Glomerular endothelial cell (primary cell): ENCODE measurements at places on chromosomes 13 and 19.
A peak's percentile ranks its signal among the peaks of the same experiment; 100 is the strongest.

GRCh38 chr13:105660561-105660960 lies 874.9 kb downstream of the EFNB2 start:
- no peak for DNase-seq

DNA sequence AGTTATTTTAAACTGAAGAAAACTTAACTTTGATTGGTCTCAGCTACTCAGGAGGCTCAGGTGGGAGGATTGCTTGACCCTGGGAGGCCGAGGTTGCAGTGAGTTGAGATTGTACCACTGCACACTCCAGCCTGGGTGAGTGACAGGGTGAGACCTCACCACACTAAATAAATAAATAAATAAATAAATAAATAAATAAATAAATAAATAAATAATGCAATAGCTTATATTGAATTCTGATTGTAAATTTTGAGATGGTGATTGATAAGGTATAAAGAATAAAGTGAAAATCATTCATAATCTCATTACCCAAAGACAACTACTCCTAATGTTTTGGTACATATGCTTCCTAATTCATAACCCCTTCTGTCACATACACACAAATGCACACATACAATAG lies 58.1 kb downstream of the TUBA3C start:
- DNase-seq, result no peak

DNA sequence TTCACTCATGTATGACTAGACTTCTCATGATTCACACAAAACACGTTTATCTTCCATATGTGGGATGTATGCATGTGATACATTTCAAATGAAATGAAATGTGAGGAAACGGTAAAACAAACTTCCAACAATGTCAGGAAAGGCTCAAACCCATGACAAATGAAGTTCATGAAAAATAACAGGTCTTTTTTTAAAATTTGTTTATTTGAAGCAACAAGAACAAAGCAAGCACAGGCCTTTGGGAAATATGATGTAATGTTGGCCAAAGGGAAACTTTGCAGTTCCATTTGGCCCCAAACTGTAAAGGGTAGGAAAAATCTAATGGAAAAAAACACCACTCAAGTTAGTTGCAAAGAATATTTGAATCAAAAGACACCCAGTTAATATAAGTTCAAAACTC lies 463.8 kb upstream of the ARGLU1 start:
- no peak for DNase-seq

GRCh38 chr19:48915757-48916156 lies 15.6 kb downstream of the NUCB1 start:
- no peak for DNase-seq

- DNase-seq, result no peak
Observed at GRCh38 chr13:45433381-45433790, 15.2 kb upstream of the SLC25A30 start.

DNA sequence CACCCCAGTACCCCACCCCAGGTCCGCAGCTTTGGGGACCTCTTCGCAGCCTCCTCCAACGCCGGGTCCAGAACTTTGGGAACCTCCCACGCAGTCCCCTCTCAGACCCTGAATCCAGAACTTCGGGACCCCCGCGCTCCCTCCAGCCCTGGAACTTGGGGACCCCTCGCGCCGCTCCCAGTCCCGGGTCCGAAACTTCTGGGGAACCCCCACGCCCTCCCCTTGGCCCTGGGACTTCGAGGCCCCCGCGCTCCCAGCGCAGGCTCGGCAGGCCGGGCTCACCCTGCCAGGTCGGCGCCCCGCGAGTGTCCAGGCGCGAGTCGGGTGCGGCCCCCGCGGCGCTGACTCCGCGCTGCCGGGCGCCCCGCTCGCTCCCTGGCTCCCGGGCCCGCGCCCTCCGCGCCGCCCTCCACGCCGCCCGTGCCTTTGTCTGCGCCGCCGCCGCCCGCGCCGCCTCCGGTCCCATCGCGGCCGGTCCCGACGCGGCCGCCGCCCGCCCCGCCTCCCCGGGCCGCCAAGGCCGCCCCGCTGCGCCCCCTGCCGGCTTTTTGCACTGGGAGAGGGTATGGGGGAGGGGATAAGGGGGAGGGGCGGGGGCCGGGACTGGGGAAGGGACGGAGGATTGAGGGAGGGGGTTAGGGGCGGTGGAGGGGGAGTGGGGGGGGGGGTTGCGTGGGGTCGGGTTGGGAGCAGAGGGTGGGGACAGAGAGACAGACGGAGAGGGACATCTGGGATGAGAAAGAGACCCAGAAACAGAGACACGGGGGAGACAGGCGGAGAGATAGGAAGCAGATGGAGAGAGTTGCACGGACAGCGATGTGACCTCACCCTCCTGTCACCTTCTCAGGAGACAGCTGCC lies at the start of gene HOMER3:
TSS of gene HOMER3 (minus strand) at position 449 of the 859 bp plus-strand sequence. CDS start 2,235 bp downstream, outside the sequence.
- DNase-seq, result no peak

DNA sequence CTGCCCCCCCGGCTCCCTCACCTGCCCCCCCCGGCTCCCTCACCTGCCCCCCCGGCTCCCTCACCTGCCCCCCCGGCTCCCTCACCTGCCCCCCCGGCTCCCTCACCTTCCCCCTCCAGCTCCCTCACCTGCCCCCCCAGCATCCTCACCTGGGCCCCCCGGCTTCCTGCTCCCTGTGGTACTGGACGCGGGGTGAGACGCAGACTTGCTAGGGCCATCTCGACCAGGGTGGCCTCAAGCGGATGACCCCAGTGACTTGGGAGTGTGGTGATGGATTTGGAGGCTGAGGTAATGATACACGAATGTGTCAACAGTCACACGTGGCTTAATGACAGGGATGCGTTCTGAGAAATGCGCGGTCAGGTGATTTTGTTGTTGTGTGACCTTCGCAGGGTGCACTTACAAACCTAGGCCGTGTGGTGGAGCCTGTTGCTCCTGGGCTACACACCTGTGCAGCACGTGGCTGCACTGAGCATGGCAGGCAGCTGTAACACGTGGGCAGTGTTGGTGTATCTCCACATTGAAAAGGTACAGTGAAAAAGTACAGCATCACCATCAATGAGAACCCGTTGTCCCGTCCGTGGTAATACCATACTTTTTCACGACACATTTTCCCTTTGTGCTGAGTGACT lies 197.8 kb downstream of the TEX29 start:
- no peak for DNase-seq

- no peak for DNase-seq
Observed at GRCh38 chr19:53646144-53646543, 14.3 kb downstream of the DPRX start.

DNA sequence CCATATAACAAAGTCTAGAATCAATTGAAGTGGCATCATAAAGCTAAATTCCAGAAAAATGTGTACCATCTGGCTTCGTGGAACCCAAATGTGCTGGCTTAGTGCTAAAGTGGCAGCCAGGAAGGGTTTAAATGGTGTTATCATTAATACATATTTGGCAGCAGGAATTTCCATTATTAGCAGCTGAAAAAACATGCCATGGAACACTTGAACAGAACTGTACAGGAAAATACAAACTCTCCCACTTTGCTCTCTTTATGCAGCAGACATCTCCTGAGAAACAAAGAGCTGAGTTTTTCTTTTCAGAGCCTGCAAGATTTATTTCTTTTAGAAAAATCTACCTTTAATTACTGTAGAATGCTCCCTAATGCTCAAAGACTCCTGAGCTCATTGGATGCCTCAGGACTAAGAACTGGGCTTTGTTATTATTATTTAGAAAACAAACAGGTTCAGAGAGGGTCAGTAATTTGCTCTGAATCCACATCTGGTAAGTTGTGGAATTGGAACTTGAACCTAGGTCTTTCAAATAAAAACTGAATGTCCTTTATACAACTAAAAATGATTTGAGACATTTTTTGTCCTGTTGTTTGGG lies 179.0 kb downstream of the LACC1 start:
- DNase-seq, result no peak

- DNase-seq, result no peak
Observed at GRCh38 chr19:46115396-46116106, 8.9 kb downstream of the IGFL3 start.

- no peak for DNase-seq
Observed at GRCh38 chr13:100724568-100724967, 50.0 kb upstream of the TMTC4 start.

GRCh38 chr19:55209693-55210472 lies 582 bp upstream of the PTPRH start:
- DNase-seq, result peak; percentile 55

GRCh38 chr13:87052731-87053130 lies 618.4 kb upstream of the SLITRK5 start:
- DNase-seq, result no peak

GRCh38 chr13:75745387-75745786 lies 109.3 kb downstream of the LMO7 start:
- no peak for DNase-seq

GRCh38 chr13:84567848-84568247 lies 685.6 kb upstream of the SLITRK1 start:
- DNase-seq, result no peak

DNA sequence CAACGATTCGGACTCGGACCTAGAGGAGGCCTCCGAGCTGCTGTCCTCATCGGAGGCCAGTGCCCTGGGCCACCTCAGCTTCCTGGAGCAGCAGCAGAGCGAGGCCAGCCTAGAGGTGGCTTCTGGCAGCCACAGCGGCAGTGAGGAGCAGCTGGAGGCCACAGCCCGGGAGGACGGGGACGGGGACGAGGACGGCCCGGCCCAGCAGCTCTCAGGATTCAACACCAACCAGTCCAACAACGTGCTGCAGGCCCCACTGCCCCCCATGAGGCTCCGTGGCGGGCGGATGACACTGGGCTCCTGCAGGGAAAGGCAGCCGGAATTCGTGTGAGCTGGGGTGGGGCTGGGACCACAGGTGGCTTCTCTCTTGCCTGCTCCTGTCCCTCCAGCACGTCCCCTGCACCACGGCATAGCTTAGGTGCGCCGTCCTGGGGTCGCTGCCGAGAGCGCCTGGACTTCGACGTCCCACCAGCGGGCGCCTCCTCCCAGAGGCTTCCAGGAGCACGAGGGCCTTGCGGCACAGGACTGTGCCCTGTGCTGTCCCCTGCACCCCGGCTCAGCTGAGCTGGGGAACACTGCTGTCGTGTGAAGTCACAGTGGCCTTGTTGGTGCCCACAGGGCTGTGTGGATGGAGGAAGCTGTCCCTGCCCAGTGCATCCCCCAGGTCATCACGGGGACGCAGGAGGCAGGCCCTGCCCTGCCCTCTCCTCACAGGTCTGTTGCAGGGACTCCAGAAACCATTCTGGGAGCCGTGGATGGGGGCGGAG lies 9.3 kb downstream of the POLR2E start:
- DNase-seq, result no peak

DNA sequence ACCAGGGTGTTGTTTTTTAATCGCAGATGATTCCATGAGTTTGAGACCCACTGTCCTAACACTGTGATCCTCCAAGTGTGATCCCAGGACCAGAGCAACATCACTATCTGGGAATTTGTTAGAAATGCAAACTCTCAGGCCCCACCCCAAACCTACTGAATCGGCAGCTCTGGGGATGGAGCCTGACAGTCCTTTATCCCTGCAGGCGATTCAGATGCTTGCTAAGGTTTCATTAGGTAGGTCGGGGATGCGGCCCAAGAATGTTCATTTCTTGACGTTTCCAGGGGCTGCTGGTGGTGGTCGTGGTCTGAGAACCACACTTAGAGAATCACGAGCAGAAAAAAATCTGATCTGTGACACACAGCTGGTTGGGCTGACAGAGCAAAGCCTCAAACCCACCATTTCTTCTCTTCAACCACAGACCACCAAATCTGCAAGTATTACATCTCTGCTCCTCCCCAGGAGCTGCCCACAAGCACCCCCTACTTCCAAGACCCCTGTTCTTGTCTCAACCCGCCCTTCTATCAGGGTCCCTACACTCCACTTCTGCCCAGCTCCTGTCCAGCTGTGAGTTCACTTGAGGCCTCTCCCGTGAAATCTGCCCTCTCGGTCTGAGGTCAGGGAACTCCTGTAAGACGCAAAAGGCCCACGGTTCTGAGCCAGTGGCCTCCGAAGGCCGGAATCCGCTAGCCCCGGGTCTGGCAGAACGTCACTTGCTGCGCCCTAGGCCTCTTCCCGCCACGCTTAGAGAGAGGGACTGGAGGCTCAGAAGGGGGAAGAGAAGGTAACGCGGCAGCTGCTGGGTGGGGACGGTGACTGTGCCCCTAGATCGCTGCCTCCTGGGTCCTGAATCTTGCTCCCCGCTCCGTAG lies 1.1 kb upstream of the FARP1 start:
- no peak for DNase-seq

GRCh38 chr13:32206097-32206740 lies 108.9 kb downstream of the ZAR1L start:
- DNase-seq, result no peak

DNA sequence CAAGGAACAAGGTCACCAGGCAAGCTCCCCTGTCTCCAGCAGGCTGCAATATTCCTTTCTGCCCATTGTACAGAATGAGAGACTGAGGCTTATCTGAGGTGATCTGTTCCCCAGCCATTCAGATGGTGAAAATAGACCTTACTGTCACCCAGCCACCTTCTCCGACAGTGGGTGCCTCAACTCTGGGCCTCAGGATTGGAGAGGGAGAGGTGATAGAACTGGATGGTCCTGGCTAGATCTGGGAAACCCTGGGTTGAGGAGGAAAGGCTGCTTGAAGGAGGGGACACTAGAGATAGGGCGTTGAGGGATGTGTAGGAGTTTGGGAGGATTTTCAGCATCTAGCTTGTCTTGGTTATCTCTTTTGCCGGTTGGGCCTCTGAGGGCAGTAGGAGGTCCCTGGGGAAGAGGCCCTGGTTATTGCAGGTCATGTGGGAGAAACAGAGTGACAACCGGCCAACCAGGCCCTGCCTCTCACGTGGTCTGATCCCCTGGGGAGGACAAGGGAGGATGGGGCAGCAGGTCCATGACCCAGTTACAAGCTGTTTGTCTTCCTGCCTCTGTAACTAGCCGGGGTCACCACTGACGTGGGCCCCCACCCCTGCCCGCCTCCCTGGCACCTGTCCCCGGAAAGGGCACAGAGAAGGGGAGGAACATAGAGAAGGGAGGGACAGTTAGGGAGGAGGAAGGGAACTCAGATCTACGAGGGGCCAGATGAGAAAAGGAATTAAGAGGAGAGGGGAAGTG lies 8.2 kb downstream of the NFIC start:
- no peak for DNase-seq

- DNase-seq, result no peak
Observed at GRCh38 chr13:18952225-18953016, 229.2 kb downstream of the TUBA3C start.

DNA sequence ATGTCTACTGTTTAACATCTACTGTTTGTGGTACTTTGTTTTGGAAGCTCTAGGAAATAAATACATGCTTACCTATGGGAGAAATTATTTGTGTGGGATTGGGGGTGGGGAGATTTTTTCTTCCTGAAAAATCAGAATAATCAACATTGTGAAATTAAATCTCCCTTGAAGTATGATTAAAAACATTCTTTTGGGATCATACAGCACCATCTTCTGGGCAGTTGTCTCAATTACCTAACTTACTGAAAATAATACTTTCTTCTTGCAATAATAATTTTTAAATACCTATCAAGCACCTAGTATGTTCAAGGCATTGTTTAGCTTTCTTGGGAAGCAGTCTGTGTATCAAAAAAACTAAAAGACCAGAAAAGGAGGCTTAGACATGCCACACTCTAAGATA lies 576.5 kb upstream of the ARGLU1 start:
- peak; percentile 22 for DNase-seq

GRCh38 chr19:428149-428548 lies 19.2 kb upstream of the C2CD4C start:
- DNase-seq, result no peak

- no peak for DNase-seq
Observed at GRCh38 chr13:95451656-95452055, 100.9 kb upstream of the CLDN10 start.

- DNase-seq, result no peak
Observed at GRCh38 chr19:7819337-7819736, 10.7 kb upstream of the EVI5L start.
